Aorta (tissue), 5 donors: ENCODE measurements at places on chromosomes 11 and 22. TPM values are rescaled to one million over a fixed set of nuclear protein-coding genes. Genes with fewer than 3 reads are reported as not detected.

DNA sequence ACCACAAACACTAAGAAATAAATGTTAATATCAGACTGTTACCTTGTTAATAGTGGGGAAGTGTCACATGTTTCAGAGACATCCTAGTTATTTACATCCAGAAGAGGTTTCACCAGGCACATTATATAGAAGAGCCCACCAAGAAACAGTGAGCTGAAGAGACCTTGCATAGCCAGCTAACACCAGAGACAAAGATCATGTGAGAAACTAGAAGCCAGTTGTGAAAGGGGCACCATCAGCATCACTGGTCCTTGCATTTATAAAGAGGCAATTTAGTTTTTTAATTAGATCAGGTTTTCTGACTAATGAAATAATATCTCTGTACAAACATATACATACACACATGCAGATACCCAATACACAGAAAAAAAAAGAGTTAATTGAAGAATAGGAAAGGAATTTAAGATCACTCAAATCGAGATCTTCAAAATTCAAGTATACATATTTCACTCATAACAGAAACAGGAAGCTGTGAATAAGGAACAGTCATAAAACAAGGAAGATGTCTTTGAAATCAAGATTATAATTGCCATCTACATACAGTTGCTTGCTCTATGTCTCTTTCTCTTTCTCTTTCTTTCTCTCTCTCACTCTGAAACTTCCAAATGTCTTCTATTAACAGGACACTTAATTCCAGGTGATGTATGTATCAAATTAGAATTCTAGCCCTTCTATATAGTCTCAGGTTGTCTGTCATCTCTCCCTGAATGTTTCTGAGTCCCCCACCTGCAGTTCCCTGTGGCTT lies 348.7 kb downstream of the ETS1 start:
- H3K27ac ChIP-seq = no peak overlapping the region
- no peaks in the 10 kb centered on the region for H3K4me1 ChIP-seq
- H3K4me3 ChIP-seq = no peak overlapping the region
- DNase-seq = no peak
- H3K27me3 ChIP-seq = no peaks in the 10 kb centered on the region
- H3K36me3 ChIP-seq = no peaks in the 10 kb centered on the region

DNA sequence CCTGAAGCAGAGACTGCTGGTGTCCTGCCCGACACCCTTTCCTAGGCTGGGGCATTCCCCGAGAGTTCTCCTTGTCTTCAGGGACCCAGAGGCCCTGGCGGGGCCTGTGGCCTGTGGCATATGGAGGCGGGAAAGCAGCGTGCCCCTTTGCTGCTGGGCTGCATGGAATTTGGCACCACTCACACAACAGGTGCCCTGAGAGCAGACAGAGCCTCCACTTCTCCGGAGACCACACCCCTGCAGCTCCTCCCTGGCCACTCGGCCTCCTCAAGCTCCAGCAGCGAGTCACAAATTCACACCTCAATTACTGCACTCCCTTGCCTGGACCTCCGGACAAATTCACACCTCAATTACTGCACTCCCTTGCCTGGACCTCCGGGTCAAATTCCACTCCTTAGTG lies 1375.2 kb downstream of the TBC1D22A start:
- no peak for DNase-seq
- no peak overlapping the region for H3K4me3 ChIP-seq

The B3GAT1 gene
- total RNA-seq = 0.39 TPM

The SHISAL1 gene
- total RNA-seq = 3.2 TPM

The LRRC32 gene
- 174 TPM for total RNA-seq

DNA sequence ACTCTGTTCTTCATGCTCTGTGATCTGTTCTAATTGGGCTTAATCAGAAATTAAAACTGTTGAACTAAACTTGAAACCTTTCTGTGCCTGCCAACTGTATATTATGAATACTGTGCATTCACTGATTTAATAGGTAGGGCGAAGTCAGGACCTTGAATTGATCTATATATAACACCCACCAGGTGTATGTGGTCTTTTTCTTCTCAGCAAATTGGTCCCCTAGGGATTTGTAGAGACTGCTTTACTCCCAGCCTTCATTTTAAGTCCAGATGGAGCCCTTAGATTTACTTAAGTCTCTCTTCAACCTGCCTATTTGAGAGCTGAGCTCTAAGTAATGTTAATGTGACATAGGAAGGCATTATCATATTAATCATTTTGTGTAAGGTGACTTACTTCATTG lies 257.5 kb downstream of the TMEM135 start:
- no peak overlapping the region for H3K4me3 ChIP-seq
- H3K36me3 ChIP-seq = no peaks in the 10 kb centered on the region
- H3K27me3 ChIP-seq = no peaks in the 10 kb centered on the region
- DNase-seq = no peak

- no peak for DNase-seq
- H3K4me1 ChIP-seq = no peaks in the 10 kb centered on the region
- H3K27me3 ChIP-seq = no peaks in the 10 kb centered on the region
- H3K36me3 ChIP-seq = no peaks in the 10 kb centered on the region
Observed at GRCh38 chr22:41334951-41335635, 33.8 kb downstream of the ZC3H7B start.

The SLC25A18 gene
- total RNA-seq = 0.52 TPM

The DDX25 gene
- 0.30 TPM for total RNA-seq

- H3K36me3 ChIP-seq = no peaks in the 10 kb centered on the region
- H3K4me3 ChIP-seq = no peak overlapping the region
- H3K27ac ChIP-seq = no peak overlapping the region
Observed at GRCh38 chr11:64385945-64386704, 27.2 kb downstream of the RPS6KA4 start.

DNA sequence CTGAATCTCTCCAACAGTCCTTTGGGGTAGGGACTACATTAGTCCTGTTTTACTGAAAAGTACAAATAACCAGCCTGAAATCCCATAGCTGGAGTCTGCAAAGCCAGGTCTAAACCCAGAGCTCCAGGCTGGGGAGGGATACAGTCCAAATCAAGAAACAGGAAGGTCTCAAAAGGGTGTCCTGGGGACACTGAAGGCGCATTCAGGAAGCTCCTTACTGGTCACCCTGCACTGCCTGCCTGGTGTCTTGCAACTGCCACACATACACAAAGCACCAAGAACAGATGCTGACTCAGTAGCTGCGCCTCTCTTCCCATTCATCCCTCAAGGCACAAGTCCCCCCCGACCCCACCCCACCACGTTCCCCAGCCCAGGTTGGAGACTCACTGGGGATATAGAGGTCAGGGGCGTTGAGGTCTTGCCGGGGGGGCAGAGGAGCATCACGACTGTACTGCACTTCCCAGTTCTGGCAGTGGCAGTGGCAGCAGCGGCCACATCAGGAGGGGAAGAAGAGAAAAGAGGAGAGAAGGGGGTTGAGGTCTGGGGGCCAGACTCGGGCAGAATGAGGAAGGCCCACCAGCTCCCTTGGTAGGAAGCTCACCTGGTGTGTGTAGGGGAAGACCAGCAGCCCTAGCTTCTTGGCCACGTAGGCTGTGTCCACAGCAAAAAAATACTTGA lies 1.6 kb downstream of the YIF1A start:
- no peaks in the 10 kb centered on the region for H3K36me3 ChIP-seq
- no peak overlapping the region for H3K4me3 ChIP-seq
- no peak overlapping the region for H3K27ac ChIP-seq

- no peaks in the 10 kb centered on the region for H3K36me3 ChIP-seq
- DNase-seq = no peak
- no peak overlapping the region for H3K4me3 ChIP-seq
Observed at GRCh38 chr11:121534131-121535093, 81.6 kb upstream of the SORL1-AS1 start.

GRCh38 chr11:105298630-105299029 lies 159.1 kb upstream of the CARD18 start:
- H3K27me3 ChIP-seq = no peaks in the 10 kb centered on the region
- no peaks in the 10 kb centered on the region for H3K36me3 ChIP-seq
- DNase-seq = no peak
- H3K4me1 ChIP-seq = no peaks in the 10 kb centered on the region

DNA sequence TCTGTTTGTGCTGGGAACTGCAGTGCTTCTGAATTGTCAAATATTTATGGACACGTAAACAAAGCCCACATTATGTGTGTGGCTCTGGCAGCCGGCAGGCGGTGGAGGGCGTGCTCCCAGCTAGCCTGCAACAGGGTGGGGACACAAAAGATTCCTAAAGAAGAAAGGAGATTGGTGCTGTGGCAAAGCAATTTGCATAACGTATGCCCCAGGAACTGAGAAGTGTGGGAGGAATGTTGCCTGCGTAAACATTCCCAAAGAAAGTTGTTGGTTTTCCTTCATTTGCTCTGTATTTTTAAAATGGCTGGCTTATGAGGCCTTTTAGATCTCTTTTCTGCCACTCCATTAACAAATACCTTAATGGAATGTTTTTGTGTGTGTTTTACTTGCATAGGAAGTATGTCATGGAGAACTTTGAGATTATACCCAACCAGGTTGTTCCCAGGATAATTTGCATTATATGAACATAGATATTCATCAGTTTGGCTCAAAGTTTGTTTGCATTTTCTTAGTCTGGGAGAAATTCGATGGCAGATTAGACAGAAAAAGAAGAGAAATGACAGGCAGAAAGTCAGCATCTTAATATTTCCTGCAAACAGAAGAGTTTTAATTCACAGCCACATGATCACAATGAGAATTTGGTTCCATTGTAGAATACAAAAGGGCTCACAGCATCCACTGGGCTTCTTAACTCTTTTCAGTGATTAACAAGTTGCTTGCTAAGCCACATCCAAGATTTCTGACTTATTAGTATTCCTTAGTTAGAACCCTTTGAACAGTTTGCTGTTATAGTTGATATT lies 41.8 kb upstream of the DLAT start:
- H3K27ac ChIP-seq = no peak overlapping the region
- no peak overlapping the region for H3K4me3 ChIP-seq
- no peaks in the 10 kb centered on the region for H3K27me3 ChIP-seq
- DNase-seq = no peak
- H3K4me1 ChIP-seq = peaks cover 4% of the 10 kb centered on the region
- peaks cover 2% of the 10 kb centered on the region for H3K36me3 ChIP-seq

- no peak overlapping the region for H3K4me3 ChIP-seq
- H3K27ac ChIP-seq = no peak overlapping the region
- no peaks in the 10 kb centered on the region for H3K36me3 ChIP-seq
- no peaks in the 10 kb centered on the region for H3K4me1 ChIP-seq
- no peak for DNase-seq
Observed at GRCh38 chr11:132904091-132904490, 628.2 kb downstream of the OPCML start.

The CCDC87 gene
- total RNA-seq = 0.33 TPM

The SAC3D1 gene
- 3.6 TPM for total RNA-seq

DNA sequence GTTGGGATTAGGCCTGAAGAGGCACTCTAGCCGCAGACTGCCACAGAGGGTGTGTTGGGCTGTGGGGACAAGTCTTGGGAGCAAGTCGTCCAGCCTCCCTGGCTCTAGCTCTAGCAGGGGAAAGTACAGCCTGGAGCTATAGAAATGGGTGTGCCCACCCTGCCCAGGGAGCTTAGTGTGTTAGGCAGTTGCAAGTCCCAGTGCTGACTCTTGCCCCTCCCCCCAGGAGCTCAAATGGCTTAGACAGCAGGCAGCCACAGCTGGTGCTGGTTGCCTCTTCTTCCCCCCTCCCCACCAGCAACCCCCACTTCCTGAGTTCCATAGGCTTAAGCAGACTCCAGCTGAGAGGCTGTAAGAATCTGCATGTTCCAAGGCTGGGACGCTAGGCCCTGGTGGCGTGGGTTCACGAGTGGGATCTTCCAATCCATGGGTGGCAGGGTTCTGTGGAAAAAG lies 61.2 kb downstream of the GUCY1A2 start:
- DNase-seq = no peak
- no peaks in the 10 kb centered on the region for H3K4me1 ChIP-seq
- no peak overlapping the region for H3K4me3 ChIP-seq
- no peaks in the 10 kb centered on the region for H3K36me3 ChIP-seq

DNA sequence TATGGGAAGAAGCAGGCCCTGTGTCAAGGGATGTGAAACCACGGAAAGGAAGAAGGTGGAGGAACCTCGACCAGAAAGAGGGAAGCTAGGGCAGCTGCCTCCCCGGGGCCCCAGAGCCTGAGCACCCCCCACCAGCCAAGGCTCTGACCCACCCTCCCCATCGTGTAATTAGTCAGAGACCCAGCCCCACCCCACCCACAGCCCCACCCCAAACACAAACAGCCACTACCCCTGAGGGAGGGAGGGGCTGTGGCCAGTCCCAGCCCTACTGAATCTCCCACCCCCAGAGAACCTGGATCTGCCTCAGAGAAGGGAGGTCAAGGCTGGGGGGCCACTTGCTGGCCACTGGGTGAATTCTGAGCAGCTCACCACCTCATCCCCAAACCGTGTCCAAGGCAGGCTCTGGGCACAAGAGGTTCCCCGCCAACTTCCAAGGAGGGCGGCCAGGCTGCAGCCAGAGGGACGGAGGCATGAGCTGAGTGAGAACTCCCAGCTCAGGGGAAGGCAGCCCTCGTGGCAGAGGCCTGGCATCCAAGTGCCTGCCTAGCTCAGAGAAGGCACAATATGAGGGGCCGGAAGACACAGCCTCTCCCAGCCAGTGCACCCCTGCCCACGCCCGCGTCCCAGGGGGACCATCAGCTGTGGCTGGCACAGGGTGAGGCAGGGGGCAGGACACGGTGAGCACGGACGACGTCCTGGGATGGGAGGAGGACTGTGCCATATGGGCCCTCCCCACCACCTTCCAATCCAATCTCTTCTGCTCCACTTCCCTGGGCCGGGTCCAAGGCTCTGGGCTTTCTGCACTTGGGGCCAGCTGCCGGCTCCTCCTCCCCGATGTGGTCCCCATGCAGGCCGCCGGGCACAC lies 2.7 kb downstream of the PLXNB2 start:
- H3K36me3 ChIP-seq = no peaks in the 10 kb centered on the region
- peaks cover 5% of the 10 kb centered on the region for H3K4me1 ChIP-seq
- peak; percentile 87 for DNase-seq
- no peak overlapping the region for H3K4me3 ChIP-seq
- peak overlapping the region; percentile 86 for H3K27ac ChIP-seq

The SAA4 gene
- 0.84 TPM for total RNA-seq

DNA sequence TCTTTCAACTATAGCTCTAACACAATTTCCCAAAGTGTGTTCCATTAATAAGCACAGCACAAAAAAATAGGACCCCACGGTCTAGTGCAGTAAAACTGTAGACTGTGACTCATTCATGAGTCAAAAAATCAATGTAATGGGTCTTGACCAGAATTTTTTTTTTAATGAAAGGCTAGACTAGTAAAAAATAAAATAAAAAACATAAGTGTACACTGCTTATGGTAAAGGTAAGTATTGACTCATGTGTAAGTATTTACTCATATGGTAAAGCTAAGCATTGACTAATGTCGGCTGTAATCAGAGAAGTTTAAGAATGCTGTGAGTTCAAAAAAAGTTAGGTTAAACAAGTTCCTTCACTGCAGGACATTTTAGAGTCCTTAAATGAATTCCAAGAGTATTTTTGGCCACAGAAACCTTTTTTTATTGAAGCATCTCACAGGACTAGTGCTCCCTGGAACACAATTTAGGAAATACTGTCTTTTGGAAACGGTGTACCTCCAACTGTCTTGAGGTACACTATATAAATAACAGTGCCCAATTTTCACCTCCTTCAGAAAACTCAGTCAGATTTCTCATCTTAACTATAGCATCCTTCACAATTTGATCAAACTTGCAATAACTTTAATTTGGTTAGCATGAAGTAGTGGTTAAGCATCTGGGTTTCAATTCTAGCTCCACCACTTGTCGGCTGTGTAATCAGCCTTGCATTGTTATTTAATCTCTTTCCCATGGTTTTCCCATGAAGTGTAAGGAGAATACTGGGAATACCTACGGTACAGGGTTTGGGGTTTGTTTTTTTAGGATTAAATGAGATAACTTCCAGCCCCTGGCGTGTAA lies 2.1 kb downstream of the CCDC73 start:
- no peaks in the 10 kb centered on the region for H3K4me1 ChIP-seq
- DNase-seq = no peak
- H3K36me3 ChIP-seq = no peaks in the 10 kb centered on the region
- no peak overlapping the region for H3K27ac ChIP-seq

GRCh38 chr22:31490496-31490925 lies 869 bp upstream of the EIF4ENIF1 start:
- peak overlapping the region; percentile 89 for H3K27ac ChIP-seq
- peak; percentile 84 for DNase-seq
- H3K36me3 ChIP-seq = no peaks in the 10 kb centered on the region
- H3K4me3 ChIP-seq = peak overlapping the region; percentile 90
- no peaks in the 10 kb centered on the region for H3K4me1 ChIP-seq
- H3K27me3 ChIP-seq = no peaks in the 10 kb centered on the region
